ENCODE measurements at places on chromosomes 12 and 14.

DNA sequence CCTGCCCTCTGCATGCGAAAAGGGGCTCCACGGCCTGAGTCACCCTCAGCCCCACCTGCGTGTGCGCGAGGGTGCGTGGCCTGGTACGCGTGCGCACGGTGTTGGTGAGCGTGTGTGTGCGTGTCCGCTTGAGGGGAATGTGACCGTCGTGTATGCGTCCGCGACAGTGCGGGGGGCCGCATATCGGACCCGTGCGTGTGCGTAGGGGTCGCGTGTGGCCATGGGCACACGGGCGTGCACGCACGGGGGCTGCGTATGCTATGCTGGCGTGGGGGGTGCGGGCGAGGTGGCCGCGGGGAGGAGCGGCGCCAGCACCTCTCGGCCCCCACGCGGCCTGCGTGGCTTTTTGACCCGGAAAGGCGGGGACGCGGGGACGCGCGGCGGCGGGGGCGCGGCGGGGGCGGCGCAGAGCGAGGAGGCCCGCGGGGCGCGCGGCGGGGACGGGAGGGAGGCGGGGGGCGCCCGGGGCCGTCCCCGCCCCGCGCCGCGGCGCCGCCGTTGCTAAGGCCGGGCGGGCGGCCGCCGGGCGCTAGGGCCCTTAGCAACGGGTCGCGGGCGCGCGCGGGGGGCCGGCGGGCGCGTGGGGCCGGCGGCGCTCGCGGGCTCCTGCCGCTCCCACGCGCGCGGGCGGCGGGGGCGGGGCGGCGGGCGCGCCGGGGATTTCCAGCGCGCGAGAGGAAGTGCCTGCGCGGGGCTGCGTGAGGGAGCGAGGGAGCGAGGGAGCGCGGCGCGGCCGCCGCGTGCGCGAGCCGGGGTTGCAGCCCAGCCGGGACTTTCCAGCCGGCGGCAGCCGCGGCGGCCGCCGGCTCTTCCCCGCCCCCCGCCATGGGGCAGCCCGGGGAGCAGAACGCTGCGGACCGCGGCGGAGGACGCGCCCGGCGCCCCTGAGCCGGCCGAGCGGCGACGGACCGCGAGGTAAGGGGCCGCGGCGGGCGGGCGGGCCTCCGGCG is at the start of gene TRAF3:
TRAF3 (plus strand) TSS at position 689 of the 950 bp plus-strand sequence. CDS start 92,753 bp downstream, outside the sequence.
- no peak for DNase-seq

DNA sequence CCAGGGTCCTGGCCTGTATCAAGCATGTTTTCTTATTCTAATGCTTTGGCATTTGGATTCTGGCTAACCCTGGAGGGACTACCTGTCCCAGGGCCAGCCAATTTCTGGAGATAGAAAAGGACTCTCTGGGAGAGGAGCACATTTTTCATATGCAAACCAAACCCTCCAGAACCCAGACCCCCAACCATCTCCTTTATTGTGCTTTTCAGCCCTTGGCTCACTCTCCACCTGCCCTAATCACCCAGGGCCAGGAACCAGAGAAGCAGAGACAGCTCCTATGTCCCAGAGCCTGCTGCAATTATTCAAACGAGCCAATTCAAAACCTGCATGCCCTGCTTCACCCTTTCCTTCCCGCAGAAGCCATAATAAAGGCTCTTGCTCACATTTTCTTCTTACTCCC is 23.8 kb downstream of the HSPB8 start:
- no peak for DNase-seq

DNA sequence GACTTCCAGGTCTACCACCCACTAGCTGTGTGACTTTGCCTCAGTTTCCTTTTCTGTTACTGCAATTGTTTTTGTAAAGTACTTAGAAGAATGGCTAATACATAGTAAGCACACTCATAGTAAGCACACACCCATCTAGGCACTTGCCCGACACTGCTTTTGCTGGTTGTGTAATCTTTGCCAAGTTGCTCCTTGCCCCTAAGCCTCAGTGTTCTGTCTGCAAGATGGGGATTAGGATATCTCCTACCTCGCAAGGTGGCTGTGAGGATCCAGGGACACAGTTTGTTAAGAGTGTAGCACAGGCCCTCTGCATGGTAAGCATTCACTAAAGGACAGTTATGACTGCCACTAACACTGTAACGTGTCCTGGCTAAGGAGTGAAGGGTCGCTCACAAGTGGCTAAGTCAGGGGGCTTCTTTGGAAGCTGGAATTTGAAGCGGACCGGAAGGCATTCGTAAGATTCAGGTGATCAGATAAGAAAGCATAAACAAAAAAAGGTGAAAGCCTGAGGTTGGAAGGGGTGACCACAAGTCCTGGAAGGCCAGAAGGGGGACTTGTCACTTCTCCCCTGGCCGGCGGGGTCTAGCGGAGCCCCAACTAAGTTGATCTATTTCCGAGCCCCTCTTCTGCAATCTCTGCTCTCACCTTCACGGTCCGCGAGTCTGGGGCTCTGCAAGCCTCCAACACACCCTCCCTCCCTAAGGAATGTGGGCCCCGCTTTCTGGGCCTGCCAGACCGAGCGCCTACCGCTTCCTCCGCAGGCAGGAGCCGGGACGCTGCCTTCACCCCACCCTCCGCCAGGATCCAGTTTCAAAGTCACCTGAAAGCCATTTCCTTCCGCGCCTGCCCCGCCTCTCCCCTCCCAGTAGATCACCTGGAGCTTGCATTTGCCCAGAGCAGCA is 1.5 kb upstream of the PLEKHG3 start:
- DNase-seq, result peak; percentile 95

DNA sequence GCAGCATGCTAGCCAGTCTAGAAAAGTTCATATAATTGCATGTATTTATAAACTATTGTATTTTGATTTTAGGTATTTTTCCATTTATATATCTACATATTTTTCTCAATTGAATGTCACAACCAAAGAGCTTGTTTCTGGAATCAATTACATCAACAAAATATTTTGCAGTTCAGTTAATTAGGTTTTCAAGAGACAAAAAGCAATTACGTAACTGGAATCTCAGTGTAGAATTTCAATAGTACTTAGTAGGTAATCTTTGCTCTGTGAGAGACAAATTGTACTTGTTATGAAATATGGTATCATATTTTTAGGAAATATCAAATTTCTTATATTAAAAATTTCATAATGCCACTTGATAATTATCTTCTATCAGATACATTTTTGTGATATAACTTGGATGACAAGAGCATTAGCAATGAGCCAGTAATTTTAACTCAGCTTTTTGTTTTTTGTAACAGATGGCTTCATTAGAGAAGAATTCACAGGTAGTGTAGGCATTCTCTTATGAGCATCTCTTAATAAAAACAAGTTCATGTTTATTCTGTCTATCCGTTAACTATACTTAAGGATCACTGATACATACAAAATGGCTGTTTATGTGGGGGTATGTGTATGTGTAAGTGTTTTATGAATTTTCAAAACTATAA is 774.7 kb downstream of the C12orf50 start:
- DNase-seq, result no peak

GRCh38 chr12:97312570-97313135 is 150.0 kb upstream of the RMST start:
- no peak for DNase-seq

DNA sequence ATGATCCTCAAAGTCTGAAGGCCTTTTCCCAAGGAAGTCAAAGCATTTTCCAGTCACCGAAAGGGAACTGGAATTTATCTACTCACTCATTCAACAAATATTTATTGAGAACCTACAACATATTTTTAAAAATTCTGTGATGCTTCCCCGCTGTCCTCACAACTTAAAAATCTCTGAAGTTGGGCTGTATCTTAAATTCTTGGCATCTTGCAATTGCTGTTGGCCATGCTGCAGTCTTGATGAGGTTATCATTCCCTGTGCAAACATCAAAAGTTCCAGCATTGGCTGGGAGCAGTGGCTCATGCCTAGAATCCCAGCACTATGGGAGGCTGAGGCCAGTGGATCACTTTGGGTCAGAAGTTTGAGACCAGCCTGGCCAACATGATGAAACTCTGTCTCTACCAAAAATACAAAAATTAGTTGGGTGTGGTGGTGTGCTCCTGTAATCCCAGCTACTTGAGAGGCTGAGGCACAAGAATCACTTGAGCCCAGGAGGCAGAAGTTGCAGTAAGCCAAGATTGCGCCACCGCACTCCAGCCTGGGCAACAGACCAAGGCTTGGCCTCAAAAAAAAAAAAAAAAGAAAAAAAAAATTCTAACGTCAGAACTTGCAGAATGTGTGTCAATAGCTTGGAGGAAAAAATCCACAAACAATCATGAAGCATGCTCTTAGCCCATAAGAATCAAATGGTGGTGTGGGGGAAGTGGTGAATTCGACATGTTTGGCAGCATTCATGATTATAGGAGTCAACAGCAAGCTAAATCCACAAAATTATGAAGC is 34.9 kb downstream of the CCDC177 start:
- no peak for DNase-seq

DNA sequence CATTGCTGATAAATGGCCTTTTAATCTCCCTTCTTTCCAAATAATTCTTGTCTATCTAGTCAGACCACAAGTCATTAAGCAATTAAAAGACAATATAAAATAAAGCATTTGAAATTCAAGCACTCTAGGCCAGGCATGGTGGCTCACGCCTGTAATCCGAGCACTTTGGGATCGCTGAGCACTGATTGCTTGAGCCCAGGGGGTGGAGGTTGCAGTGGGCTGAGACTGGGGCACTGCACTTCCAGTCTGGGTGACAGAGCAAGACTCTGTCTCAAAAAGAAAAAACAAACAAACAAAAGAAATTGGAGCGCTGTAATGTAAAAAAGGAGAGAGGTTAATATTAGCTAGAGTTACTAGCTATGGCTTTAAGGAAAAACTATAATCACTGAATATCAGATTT is 30.5 kb upstream of the CSRP2 start:
- DNase-seq, result peak; percentile 38

- no peak for DNase-seq
Measured at GRCh38 chr12:81300454-81300853, 222.6 kb downstream of the ACSS3 start.

DNA sequence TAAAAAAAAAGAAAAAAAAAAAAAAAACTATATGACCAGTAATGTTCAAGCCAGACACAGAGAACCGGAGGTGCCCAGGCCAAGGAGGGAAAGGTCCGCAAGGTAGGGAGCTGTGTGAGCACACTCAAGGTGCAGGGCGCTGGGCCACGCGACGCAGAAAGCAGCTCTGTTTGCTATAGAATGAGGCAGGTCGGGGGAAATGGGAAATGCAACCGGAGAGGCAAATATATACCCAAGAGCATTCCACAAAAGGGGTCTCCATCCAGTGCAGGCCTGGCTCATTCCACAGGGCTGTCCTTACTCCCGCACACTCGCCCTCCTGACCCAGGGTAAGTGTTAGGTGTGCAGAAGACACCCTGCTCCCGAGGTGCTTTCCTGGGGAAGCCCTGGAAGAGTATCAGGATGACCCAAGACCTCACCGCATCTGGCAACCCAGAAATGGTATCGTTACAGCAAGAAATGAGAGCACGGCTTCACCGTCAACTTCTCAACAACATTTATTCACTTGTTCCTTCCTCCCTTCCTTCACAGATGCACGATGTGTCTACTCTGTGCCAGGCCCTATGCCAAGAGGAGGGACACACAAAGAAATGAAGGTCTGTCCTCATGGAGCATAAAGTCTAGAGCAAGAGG is 86.4 kb downstream of the BCL11B start:
- DNase-seq, result no peak

DNA sequence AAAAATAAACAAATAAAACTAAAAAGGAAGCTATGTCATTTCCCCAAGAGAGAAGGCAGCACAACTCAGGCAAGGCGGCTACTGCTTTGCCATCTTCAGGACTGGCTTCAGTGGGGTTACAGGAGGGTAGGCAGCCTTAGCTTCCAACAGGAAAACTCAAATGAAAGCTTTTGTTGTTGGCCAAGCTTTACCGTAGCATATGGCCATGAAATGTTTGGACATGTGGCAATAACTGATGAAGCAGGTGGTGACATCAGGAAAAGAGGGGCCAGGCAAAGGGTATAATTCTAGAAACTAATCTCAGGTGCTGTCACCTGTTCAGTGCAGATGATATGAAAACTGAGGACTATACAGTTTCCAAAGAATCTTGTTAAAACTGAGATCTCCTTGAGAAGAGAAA is 22.8 kb upstream of the NPFF start:
- DNase-seq, result no peak

DNA sequence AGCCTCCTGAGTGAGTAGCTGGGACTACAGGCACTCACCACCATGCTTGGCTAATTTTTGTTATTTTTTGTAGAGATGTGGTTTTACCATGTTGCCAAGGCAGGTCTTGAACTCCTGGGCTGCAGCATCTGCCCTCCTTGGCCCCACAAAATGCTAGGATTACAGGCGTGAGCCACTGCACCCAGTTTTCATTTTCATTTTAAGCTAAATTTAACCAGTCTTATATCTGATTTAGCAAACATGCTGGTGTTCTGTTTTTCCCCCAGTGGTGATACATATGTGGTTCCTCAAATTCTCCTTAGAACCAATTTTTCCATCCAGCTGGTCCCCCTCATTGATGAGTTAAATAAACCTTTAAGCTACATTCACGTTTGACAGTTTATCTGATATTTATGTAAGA is 43.8 kb upstream of the BICD1 start:
- DNase-seq, result no peak

DNA sequence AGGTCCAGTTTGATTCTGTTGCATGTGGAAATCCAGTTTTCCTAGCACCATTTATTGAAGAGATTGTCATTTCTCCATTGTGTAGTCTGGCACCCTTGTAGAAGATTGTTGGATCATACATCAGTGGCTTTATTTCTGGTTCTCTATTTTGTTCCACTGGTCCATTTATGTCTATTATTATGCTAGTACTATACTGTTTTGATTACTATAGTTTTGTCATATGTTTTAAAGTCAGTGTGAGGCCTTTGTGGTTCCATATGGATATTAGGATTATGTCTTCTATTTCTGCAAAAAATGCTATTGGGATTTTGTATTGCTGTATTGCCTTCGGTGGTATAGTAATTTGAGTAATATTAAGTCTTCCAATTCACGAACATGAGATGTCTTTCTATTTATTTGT is 51.4 kb downstream of the LEMD3 start:
- DNase-seq, result no peak

GRCh38 chr14:78840898-78841297 is 670.7 kb downstream of the NRXN3 start:
- no peak for DNase-seq

DNA sequence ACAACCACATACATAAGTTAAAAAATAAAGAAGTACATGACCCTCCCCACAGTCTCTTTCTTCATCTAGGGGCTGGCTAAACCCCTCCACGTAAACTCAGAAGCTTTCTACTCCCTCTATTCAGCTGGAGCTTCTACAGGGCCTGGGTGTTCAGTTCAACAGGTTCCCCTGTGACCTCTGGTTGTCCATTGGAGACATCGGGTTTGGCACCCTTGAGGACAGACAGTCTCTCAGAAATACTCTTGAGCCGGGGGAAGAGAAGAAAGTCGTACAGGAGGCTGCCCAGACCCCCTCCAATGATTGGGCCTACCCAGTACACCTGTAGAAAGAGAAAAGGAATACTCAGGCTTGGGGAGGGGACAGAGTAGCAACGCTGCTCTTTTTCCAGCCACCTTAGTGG is 1.9 kb upstream of the TIMELESS start:
- no peak for DNase-seq
